Amniotic epithelial cell (primary cell): ENCODE measurements at places on chromosomes 3 and 15.

GRCh38 chr3:186994000-186994955, 64.0 kb downstream of the ST6GAL1 start:
- DNase-seq = no peak

DNA sequence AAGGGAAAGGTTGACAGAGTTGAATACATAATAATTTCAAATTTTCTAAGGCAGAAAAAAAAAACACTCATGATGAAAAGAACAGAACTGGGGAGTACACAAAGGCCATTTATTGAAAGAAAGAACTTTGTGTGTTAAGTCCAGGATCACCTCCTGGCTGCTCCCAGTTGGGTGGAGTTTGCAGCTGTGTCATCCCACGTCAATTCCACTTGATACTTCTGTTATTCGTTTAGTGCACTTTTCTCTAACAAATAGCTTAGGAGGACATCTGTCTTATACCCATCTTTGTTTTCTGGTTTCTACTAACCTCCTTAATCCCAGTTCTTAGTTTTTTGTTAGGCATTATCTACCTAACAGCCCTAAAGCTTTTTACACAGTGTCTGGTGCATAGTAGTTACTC, 44.7 kb downstream of the SGO1 start:
- no peak for DNase-seq

GRCh38 chr3:127288343-127288742, 497 bp upstream of the PRR20G start:
- no peak for DNase-seq

DNA sequence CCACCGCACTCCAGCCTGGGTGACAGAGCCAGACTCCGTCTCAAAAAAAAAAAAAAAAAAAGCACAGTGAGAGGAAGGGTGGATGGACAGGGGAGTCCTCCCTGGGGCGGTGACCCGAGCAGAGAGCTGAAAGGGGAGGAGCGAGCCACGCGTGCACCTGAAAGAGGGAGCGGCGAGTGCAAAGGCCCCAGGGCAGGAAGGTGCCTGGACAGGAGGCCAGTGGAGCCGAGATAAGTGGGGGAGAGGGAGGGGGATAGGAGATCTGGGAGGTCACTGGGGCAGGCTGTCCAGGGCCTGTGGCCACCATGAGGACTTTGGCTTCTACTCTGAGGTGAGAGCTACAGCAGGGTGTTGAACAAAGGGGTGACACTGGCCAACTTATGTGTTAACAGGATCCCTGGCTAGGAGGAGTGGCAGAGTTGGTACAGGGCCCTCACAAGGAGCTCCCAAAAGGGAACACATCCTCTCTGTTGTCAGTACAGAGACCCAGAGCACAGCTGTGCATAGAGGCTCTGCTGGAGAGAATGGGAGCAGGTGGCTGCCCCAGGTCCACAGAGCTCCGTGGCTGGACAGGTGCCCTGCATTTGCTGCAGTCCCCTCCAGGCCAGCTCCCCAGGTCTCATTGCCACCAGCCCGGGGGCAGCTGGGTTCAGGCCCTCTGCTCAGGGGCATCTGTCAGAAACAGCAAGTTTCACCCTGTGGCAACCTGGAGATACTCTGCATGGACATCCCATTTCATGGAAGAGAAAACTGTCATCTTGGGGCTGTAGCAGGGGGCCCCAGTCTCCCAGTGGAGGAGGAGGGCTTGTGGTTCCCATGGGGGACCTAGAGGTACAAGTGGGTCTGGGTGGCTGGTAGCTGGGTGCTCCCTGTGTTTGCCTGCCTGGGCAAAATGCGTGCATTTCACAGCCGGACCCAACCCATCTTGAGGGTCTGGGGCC, 28.5 kb downstream of the FBLN2 start:
- no peak for DNase-seq

GRCh38 chr3:81793410-81793809, 32.0 kb upstream of the GBE1 start:
- no peak for DNase-seq

DNA sequence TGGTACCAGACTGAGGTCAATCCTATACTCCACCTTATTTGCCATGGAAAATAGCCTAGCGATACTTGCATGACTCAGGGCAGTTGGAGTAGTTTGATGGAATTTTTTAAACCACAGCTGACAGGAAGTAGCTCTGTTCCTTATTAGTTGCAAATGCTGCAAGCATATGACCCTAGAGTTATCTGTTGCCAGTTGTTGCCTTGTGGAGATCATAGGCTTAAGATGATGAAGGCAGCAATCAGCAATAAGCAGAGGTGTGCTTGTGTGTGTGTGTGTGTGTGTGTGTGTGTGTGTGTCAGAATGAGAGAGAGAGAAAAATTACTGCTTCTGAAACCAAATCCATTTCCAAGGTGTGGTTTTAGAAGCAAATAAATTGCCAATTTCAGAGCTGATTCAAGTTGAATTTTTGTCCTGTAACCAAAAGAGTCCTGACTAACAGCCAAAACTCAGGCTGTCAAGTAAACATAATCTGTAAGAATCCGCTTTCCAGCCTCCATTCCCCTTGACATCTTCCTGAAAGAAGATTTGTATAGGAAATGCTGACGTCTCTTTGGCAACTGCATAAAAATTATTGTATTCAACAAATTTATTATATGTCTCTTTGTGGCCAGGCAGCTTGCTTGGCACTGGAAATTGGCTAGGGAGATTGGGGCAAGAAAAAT, 141.2 kb downstream of the SERPINI1 start:
- peak; percentile 88 for DNase-seq

DNA sequence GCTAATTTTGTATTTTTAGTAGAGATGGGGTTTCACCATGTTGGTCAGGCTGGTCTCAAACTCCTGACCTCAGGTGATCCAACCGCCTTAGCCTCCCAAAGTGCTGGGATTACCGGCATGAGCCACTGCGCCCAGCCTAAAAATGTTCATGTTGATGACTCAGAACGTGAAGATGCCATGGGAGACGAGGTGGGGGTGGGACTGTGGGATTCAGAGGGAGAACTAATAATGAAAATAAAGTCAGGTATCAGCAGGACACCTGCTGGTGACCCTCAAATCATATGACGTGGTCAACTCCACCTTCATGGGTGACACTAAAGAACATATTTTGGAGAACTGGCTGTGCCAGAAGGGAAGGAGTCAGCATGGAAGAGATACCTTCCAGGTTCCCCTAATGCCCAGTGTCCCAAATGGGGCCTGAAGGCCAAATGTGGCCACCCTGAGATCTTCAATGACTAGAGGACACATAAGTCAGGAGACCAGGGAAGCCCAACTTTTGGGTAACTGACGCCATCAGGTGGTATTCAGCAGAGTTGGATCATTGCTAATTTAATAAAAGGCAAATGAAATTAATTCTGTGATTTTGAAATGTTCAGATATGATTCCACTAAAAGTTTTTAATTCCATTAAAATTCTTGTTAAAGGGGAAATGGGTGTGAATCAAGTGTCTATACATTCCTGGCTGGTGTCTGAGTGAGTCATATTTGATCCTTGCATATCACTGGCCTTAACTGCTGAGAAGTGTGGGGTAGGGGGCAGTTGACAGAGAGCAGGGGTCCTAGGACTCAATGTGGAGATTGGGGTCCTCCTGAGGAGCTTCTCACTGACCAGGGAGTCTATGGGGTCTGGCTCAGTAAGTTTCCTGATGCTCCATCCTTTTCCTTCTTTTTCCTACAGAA, 88.6 kb upstream of the GSK3B start:
- peak; percentile 55 for DNase-seq

DNA sequence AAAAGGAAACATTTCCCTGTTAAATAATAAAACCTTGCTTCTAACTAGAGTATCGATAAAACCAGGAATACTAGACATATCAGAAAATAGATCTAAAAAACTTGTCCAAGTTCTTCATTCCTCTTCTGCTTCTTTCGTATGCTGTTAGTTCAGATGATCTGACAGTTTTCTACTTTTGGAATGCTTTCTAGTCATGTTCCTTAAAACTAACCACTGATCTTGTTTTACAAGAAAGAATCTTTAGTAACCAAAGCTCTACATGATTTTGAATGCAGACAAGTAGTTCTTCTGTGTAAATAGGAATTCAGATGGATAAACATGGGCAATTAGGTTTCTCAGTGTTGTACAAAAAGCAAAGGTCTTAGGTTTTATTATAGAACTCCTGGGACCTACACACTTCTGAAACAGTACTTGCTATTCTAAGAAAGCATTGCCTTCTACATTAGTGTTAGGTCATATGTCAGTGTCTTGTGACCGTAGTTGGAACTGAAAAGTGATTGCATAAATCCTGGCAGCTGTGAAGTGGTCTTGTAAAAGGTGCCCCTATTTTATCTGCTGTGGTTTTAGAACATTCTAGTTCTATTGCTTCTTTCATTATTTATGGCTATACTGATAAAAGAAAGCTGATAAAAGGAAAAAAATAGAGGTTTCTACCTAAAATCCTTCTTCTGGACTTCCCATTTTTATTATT, 40.7 kb downstream of the SNRK start:
- peak; percentile 87 for DNase-seq

DNA sequence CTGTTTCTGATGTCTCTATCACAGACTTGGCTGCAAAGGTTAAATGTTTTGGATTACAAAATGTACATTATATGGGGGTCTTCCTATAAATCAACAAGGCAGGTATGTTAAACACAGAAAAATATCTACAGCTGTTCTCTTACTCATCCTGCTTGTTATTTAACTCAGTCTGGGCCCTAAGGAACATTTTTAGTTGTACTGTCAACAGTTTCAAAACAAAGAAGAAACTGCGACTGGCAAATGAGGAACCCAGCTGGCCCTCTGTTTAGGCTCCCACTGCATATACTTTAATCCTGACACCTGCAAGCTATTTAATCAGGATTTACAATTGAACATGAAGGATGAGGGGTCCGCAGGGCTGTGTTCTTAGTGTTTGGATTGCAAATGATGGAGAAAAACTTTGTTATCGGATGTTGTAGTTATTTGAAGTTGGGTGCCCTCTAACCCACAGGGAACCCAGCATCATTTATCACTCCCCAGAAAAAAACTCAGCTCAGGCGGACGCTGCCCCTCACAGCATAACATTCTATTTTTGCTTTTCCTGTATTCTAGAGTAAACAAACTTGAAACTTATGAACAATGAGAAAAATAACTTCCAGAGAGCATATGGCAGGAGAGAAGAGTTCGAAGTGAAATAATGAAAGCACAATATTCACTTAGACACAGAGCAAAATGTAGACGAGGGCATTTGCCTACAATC, 91.2 kb downstream of the POLR2M start:
- no peak for DNase-seq

- no peak for DNase-seq
Measured at GRCh38 chr15:101001056-101001455, 81.9 kb downstream of the LRRK1 start.

DNA sequence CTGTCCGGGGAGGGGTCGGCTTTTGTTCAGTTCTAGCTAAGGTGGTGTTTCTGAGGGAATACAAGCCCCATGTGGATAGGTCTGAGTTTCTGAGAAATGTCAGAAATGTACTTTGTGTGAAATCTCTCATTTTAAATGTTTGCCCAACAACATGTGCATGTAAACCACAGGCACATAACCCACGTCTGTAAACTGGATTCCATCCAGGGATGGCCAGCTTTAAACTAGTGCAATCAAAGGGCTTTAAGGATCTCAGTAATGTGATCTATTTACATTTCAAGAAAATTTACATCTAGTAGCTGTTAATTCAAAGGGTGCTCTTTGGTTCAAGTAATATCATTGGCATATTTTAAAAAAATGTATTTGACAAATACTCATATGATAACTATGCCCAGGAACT, 52.0 kb downstream of the POLR2M start:
- DNase-seq = no peak

DNA sequence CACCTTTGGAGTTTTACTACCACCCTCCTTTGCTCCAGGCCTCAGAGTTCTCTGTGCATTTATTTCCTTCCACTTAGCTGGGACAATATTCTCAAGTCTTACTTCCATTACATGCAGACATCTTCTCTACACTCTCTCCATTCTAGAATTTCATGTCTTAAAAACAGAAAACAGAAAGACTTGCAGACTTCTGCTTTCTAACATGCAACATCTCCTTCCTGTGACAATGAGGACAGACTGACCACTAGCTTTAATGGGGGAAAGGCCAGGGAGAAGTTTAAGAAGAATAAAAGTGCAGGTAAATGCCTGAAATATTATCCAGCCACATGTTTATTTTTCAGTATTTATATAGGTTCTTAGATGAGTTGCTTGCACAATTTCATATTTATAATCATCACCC, 17.1 kb upstream of the CSTA start:
- no peak for DNase-seq

- DNase-seq = peak; percentile 15
Measured at GRCh38 chr3:159163656-159164055, 361.8 kb downstream of the MFSD1 start.

DNA sequence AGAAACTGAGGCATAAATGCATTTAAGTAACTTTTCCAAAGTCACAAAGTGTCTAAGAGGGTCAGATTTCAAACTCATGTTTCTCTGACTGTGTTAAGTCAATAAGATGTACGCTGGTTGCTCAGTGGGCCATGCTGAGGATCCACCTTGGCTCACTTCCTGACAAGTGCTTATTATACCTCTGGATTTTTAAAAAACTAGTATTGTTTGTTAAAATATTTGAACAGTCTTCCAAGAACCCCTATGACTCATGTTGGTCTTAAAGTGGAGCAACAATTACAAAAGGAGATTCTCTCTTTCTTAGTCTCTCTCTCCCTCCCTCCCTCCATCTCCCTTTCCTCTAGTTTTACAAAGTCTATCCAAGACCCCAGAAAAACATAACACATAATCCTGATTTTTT, 1050.2 kb downstream of the AGBL1 start:
- no peak for DNase-seq

- no peak for DNase-seq
Measured at GRCh38 chr3:50481992-50482391, 21.4 kb downstream of the CACNA2D2 start.

DNA sequence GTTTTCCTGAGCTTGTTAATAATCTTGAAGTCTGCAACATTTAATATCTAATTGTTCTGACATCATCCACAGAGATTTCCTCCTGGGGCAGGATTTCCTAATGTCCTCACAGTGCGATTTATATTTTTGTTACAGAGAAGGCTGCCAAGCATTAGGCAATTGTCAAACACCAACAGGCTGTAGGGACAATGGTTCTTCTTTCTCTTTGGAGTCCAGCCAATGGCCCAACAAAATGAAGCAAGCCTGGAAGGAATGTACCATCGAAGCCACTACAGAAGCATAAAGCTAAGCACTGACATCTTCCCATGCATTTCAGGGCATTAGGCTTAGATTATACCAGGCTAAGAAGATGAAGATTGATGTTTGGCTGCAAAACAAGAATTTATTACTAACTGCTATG, 173.0 kb upstream of the FRMD4B start:
- DNase-seq = peak; percentile 42

- DNase-seq = peak; percentile 58
Measured at GRCh38 chr3:99911433-99911832, 93.8 kb downstream of the CMSS1 start.

DNA sequence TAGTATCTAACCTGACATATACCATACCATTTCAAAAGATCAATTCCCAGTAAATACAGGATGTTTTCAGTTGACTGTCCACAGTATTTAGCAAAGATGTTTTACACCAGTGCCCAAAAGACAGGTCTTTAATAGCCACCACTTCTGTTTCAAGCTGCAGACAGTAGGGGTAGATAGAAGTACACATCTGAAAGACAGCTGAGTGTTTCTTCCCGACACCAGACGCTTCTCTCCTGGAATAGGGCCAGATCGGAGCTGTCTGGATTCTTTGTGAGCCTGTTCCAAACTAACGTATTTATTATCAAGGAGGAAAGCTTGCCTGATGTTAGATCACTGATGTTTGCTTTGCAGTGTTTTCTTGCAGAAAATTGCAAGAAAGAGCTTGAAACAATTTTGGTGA, 136.1 kb upstream of the RBMS3 start:
- peak; percentile 91 for DNase-seq

GRCh38 chr3:134279466-134279865, 28.8 kb upstream of the RYK start:
- DNase-seq = peak; percentile 79
